ENCODE measurements at places on chromosomes 11 and 22.

GRCh38 chr11:2169005-2169378 is 2.6 kb downstream of the TH start:
- DNase-seq: no peak

DNA sequence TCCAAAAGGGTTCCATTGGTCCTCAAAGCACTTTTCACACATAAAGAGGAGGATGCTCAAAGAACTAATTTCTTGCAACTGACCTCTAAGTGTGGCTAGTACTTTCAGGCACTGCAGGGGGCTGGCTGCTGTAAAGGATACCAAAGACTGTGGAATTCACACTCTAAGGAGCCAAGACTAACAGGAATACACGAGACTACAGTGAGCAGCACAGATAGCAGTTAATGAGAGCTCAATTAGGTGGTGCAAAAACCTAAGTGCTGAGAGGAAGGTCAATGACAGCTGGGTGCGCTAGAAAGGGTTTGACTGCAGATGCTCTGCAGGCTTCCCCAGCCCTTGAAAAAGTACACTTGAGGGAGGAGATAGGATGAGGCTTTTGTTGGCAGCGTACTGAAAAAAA is 124.3 kb upstream of the NTM start:
- no peak for DNase-seq

DNA sequence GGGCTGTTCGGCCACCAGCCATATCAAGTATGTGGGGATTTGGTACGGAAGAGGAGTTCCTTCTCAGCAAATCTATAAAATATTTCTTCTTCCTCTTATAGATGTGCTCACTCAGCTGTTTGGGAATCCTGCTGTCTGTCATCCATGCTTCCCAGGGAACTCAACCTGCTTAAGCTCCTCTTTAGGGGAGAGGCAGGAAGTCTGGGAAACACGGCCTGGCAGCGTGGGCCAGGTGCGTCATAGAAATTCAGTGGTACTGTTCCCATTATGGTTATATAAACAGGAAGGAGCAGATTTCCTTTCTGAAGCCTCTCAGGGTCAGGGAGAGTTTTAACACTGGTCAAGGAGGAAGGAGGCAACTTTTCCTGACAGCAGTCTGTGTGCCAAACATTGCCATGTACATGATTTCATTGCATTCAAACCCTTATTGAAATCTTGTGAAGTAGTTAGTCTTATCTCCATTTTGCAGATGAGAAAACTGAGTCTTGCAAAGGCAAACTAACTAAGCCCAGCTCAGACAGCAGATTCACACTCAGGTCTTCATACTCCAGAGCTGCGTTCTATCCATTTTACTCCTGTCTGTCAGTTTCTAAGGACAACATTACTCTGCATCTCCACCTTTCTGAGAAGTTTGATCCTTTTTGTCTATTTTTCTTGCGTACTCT is 35.4 kb upstream of the AMOTL1 start:
- DNase-seq: peak; percentile 86

GRCh38 chr11:123587559-123587958 is 66.9 kb downstream of the SCN3B start:
- DNase-seq: no peak

- DNase-seq: no peak
Measured at GRCh38 chr11:104136861-104137260, 27.1 kb downstream of the PDGFD start.

GRCh38 chr11:22246992-22247391 is 54.1 kb downstream of the ANO5 start:
- no peak for DNase-seq

DNA sequence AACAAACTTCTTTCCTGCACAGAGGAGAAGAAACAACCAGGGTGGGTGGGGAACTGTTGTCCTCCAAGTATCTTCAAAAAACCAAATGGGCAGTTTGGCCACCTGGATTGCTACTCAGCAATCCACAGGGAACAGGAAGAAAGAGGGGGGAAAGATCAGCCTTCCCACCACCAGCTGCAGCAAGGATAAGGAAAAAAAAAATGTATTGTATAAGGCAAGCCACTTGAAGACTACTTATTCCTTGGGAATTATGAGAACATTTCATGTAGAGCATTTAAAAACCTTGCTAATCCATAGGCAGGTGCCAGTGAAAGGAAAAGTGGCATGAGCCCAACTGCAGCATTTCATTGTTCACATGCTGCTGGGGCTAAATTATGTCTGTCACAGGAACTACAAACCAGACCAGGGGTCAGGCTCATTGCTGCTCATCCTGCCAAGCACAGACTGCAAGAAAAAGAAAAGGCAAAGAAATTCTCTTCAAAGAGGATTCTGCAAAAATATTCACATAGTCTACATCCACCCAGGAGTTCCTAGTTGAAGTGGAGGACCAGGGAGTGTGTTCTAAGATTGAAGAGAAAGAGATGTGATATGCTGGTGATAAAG is 2.2 kb downstream of the RAB30 start:
- DNase-seq: no peak

DNA sequence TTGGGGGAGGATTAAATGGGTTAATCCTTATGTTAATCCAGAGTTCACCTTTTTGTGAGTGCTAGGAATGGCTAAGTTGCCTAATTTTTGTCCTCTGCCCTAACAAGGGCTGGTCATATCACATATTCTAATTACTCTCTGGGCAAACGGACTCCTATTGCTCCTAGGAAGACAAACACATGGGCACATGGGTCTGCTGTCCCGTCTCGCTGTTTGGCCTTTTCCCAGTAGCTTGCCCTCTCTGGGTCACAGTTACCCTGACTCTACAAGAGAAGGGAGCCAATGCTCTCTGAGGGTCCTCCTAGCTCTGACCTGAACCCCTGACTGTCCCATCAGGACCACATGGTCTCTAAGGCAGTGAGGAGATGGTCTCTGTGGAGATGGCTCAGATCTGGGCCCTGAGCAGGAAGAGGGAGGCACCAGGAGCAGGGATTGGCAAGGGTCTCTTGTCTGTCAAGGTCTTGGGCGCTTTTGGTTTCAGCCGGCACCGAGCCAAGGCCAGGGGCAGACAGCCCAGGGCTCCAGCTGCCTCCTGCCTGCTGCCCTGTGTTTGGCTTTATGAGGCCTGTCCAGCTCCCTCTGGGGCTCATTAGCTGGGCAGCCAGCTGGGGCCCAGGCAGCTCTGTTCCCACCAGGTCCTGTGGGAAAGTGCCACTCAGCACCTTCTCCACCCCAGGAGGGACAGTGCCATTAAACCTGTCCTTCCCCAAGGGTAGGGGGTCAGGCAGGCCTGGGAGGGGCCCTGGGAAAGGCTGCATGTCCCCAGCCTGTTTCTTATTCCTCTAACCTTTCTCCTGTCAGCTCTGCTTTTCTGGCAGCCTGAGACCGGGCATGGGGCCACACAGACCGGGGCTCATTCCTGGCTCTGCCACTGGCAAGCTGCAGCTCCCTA is 559.9 kb downstream of the MN1 start:
- DNase-seq: peak; percentile 83

DNA sequence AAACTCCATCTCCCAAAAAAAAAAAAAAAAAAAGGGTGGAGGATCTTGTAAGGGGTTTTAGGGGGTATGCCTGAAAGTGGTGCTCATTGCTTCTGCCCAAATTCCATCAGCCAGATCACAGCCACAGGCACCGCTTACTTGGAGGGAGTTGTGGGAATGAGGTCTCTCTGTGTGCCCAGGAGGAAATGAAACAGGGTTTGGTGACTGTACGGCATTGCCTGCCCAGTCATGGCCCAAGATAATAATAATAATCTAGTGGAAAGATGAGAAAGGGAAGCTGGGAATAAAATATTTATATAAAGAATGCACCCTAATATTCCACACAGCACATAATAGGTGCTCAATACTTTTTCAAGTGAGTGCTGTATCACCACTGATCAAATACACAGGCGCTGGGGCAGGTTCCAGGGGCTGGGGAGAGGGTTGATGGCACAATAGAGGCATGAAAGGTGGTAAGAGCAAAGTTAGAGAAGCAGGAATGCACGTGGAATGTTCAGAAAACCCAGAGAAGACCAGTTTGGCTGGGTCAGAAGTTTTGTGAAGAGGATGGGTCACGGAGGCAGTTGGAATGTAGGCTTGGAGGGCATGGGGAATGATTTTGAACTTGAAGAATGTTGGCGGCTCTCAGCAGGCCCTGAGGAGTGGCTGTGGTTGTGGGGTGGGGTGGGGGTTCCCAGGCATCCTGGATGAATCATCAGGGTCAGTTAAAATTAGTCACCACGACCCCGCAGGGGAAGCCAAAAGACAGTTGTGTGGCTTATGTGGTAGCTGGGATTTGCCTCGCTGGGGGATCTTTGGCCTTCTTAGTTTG is 12.5 kb upstream of the MB start:
- peak; percentile 98 for DNase-seq

DNA sequence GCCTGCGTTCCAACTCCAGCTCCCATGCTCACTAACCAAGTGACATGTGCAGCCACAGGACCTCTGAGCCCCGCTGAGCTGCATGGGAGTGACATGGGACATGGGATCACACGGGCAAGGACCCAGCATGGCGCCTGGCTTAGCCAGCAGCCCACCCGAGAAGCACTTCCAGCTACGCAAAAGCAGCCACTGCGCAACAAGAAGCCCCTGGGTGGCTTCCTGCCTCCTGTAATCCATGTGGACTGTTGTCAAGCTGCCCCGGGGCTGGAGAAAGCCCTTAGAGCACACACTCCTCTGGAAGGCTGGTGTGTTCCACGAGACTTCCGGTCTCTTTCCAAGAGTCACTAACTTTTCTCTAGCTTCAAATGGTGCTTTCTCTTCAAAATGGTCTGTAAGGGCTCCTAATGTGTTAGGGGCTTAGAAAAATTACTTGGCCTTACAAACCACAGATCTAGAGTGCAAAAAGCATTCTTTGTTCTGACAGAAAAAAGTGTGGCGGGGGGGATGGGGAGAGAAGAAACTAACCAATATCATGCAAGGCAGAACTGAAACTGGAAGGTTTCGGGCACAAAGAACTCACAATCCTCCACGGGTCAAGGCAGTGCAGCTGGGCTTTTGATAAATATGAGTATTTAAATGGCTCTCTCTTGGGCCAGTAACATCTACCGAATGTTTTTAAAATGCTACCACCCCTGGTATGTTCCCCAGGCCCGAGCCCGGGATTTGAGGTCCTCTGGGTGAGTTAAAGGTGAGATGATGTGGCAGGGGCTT is 5.5 kb downstream of the C11orf24 start:
- no peak for DNase-seq

- no peak for DNase-seq
Measured at GRCh38 chr22:32144496-32145274, 14.4 kb downstream of the C22orf42 start.
